ENCODE measurements at places on chromosomes 4 and X.
A peak's percentile ranks its signal among the peaks of the same experiment; 100 is the strongest.

DNA sequence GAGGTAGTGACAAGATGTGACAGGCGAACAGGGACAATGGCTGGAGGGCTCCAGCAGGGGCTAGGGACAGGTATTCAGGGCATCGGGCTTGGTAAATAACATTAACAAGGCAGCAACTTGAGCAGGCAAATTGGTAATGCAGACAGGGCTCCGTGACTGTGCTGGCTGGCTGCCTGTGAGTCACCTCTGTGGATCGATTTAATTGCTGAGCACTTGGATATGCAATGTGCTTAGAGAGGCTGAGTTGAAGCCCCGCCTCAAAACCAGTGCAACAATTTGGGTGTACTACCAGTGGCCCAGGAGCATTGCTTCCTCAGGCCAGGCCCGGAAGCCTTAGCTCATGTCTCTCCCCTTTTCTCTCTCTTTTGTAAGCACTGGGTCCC, 19.5 kb downstream of the CNGA2 start:
- peak; percentile 77 for DNase-seq

DNA sequence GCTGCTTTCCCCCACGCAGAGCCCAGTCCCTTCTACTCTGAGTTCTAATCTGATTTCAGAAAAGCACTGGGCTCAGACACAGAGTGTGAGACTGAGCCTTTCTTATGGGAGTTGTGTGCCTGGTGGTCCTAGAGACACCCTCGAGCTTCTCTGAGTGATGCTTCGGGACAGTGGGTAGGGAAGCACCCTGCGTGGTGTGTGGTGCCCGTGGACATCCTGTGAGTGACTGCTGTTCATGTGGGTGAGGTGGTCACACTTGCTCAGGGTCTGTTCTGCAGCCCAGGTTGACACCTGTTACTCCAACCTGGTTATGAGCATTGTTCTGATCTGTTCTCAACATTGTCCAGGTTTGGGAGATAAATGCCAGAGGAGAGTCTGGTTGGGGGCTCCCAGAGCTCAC, 6.1 kb downstream of the GPR78 start:
- no peak for DNase-seq

DNA sequence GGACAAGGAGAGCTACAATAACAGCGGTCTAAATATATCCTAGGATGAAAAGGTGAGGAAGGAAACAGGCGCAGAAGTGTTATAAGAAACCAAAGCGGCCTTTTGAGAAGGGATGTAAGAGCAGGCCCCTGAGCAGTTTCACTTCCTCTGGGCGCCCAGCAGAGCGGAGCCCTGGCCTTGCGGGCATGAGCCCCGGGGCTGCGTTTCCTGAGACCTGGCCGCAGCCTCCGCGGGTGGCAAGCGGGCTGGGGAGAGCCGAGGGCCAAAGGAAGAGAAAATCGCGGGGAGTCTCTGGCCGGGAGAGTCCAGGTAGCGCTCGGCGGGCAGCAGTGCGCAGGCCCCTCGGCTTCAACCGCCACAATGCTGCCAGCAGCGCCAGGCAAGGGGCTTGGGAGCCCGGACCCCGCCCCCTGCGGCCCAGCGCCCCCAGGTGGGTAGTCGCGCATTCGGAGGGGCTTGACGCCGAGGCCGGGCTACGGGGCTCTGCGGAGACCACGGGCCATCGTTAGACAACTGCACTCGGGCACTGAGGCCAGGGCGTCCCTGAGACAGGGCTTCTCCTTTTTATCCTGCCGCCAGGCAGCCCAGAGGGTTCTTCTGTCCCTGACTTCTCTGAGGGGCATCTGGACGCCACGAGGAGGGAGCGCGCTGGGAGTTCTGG, at the start of gene BANK1:
TSS of gene BANK1 (plus strand) at position 210 of the 661 bp plus-strand sequence. CDS start at position 361, 151 bp downstream.
- DNase-seq, result no peak

GRCh38 chr4:108813261-108813660, 50.4 kb upstream of the ETNPPL start:
- DNase-seq, result no peak

Data from foreskin keratinocyte (primary cell).